Stimulated activated naive CD8-positive, alpha-beta T cell treated with anti-CD3 and anti-CD28 coated beads, Interleukin-15, amount 100 ng/mL, for 72 hours (primary cell): ENCODE measurements at places on chromosomes 16 and 17.

- DNase-seq = peak; percentile 22
These were observed 90.6 kb downstream of the NXN start for GRCh38 chr17:888998-889441.

GRCh38 chr17:45388604-45389325 lies 43.9 kb downstream of the ARHGAP27 start:
- no peak for DNase-seq

GRCh38 chr17:18258356-18259038 lies at the start of gene FLII:
Gene FLII, minus strand, starts transcription at chr17:18258738. Its CDS starts 48 bp downstream, at chr17:18258690.
- peak; percentile 39 for DNase-seq

GRCh38 chr16:89071686-89072547 lies 21.7 kb upstream of the ACSF3 start:
- DNase-seq = no peak

GRCh38 chr17:64020056-64020766 lies at the start of gene ICAM2:
Gene ICAM2, minus strand, starts transcription at chr17:64020633. Its CDS starts 13,942 bp downstream, at chr17:64006691.
- peak; percentile 88 for DNase-seq

- no peak for DNase-seq
These were observed 49.4 kb downstream of the TNFRSF13B start for GRCh38 chr17:16922386-16923096.

GRCh38 chr16:48503779-48504178 lies 106.2 kb downstream of the N4BP1 start:
- no peak for DNase-seq

- DNase-seq = no peak
These were observed 94.9 kb downstream of the RBFOX3 start for GRCh38 chr17:79515646-79516571.

DNA sequence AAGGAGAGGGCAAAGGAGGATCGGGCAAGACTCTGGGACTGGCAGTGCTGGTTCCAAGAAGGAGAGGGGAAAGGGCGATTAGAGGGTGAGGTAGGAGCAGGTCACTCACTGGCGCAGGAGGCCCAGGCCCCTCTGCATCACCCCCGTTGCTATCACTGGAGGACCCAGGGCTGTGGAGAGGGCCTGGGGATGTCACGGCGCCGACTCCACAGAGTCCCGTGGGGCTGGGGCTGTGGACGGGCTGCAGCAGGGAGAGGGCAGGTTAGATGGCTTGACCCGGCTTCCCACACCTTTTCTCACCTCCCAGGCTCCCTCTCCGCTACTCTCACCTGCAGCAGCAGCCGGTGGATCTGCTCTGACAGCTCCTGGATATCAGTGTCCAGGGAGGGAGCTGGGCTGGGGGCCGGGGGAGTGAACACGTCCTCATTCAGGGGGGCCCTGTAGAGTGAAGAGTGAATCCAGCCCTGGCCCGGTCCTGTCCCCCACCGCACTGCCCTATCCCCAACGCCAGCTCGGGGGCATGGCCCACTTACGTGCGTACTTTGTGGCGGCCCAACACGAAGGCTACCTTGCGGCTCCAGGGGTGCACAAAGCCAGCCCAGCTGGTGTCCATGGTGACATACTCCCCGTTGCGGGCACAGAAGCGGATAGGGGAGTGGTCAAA lies 4.9 kb downstream of the PER1 start:
- no peak for DNase-seq

DNA sequence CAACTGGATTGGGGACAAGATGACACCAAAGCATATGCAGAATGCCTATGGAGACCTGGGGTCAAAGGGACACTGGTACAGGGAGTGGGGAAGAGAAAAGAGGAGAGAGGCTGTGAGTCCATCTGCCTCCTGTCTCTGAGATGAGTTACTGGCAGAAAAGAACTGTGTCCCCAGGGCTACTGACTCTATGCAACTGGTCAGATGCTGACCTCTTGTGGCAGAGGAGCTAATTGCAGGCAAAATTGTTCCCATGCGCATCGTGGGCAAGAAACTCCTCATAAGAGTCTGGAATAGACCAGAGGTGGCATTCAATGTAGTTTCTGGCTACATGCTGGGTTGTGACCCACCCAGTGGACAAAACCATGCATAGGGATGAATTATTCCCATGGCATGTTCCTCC lies 26.1 kb upstream of the MLKL start:
- peak; percentile 20 for DNase-seq

DNA sequence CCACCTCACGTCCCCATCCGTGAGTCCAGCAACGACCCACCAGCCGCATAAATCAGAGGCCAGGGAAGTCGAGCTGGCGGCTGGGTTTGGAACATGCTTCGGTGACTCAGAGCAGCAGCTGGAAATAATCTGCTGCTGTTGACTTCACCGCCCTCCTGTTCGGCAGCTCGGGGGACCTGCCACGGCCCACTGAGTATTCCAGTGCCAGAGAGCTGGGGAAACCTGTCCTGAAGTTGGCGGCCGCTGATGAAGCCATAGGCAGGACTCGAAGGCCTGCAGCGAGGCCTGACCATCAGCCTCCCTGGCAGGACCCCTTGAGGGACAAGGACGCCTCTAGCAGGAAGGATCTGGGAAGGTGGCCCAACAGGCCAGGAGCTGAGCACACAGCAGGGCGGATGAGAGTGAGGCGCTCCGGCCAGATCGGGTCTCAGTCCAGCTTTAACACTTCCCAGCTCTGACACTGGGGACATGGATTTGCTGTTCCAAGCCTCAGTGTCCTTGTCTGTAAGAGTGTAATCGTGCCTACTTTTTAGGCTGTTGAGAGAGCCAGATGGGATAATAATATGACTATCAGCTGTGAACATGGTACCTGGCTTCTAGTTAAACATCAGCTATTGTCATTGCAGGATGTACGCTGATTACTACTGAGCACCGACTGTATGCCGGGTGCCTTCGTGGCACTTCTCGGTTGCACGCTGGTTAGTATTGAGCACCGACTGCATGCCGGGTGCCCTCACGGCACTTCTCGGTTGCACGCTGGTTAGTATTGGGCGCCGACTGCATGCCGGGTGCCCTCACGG lies 50.4 kb upstream of the CIBAR2 start:
- DNase-seq = no peak

DNA sequence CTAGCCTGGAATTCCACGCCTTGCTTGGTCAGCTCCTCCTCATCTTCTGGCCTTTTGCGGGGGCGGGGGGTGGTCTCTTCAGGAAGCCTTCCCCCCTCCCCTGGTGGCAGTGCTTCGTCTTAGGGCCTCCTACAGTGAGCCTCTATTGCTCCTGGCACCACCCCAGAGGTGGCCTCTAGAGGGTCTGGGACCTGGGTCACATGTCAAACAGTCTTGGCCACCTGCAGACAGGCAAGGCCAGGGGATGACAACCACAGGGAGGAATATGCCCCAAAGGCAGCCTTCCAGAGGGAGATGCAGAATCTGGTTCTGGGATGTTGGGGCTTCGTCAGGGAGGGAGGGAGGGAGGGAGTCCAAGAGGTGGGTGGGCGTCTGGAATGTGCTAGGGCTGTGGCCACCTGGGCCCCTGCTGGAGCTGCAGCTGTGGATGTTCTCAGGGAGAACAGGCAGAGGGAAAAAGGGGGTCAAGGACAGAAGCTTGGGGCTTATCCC lies 50.6 kb downstream of the SMPD3 start:
- no peak for DNase-seq

- DNase-seq = no peak
These were observed 23.7 kb downstream of the MAP3K3 start for GRCh38 chr17:63645775-63646487.

- DNase-seq = no peak
These were observed 100.1 kb downstream of the RAB11FIP4 start for GRCh38 chr17:31491376-31492131.

DNA sequence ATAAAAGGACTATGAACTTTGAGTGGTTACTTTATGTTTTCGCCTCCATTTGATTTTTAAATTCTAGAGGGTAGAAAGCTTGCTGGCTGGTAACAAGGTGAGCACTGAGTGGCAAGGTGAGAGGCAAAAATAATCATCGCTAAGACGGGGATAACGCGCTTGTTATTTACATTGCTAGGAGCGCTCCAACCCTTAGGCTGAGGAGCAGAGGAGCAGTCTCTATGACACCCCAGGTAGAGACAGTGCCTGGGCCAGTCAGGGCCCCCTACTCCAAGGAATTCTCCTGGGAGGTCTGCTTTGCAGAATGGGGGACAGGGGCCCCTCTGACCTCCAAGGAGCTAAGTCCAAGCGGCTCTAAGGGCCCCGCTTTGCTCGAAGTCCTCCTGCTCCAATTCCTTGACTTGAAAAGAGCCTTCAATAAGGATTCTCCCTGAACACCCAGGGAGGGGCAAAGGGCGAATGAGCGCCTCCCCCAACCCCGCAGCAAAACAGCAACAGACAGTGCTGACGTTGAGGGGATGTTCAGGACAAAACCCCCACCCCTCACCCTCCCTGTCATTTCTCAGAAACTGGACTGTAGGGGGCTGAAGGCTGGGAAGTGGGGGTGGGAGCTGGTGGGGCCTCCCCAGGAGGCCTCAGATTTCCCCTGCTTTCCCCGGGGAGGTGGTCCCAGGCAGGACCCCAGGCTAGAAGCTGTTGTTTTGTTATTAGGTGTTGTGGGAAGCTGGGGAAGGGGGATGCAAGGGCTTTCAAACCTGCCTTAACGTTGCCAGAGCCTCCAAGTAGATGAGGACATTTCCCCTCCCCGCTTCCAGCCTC lies 10.2 kb upstream of the FOXF1 start:
- DNase-seq = no peak
